ENCODE measurements at places on chromosomes 5 and 9.

- no peak for ATAC-seq
These were observed 25.9 kb downstream of the RUSC2 start for GRCh38 chr9:35515766-35516165.

- ATAC-seq: no peak
These were observed 129.6 kb upstream of the HMHB1 start for GRCh38 chr5:143682246-143682905.

DNA sequence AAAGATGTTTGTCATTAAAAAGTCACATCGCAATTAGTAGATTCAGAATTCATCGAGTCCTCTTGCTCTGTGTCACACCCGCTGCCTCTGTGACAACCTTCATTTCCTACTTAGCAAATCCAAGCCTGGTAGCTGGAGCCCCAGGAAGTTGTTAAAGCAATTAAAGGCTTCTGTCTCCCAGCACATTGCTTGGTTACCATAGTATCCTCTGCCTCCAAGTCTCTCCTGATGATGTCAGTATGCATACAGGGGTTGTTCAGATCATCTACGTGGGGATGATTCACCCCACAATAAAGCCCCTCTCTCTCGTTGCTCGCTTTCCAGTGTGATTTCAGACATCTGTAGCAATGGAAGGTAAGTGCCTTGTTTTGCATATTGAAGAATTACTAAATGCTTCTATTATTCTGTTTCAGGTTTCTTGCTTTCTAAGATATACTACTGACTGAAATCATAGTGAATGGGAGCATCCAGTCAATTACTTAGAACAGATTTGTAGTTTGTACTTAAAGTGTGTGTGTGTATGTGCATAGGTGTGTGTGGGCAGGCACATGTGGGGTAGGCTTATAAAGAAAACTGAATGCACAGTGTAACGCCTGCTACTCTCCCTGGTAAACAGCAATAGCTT lies 52.9 kb downstream of the PAM start:
- ATAC-seq: no peak

GRCh38 chr5:140402258-140403074 lies 833 bp downstream of the ANKHD1 start:
- ATAC-seq: no peak

DNA sequence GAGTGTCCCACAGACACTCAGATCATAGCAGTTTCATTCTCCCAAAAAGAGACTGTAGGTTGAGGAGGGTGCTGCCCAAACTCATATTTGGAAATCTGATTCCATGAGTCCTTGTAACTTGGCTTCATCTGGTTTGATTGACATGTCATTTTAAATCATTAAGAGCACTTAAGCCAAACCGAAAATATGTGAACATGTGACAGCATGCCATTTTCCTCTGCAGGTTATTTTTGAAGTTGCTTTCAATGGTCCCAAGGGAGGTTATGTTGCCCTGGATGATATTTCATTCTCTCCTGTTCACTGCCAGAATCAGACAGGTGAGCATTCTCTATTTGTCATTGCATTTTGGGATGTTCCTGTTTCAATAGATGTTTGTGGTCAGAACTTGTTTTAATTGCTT lies 87.6 kb downstream of the MAMDC2 start:
- ATAC-seq: no peak

DNA sequence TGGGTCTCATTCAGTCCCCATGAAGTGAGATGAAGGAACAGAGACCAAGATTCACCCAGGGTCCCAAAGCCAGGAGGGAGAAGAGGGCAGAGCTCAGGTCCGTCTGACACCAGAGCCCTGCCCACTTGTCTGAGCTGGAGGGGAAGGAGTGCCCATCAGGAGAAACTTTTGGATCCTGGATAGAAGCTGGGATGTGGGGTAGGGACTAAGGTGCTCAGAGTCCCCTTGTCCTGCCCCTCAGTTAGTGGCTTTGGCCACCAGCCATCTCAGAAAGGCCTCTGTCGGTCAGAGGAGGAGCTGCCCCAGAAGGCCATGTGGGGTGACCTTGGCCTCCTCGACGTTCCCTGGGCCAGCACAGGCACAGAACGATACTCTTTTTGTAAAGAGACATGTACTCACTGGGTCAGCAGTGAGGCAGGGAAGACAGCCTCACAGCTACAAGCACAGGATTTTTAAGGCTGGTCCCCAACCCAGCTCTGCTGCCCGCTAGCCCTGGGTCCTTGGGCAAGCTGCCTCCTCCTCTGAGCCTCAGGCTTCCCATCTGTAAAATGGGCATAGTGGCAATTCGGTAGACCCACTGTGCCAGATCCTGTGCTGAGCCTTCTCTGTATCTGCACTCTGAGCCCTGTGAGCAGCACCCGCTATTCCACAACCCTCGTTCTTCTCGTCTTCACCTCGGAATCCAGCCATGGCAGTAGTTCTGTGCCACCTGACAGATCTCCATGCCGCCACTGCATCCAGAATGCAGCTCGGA lies 49.4 kb downstream of the C9orf50 start:
- no peak for ATAC-seq

GRCh38 chr9:14348373-14349145 lies 34.6 kb upstream of the NFIB start:
- ATAC-seq: no peak

- ATAC-seq: no peak
These were observed 64.4 kb upstream of the PCAT7 start for GRCh38 chr9:94490465-94490864.

- no peak for ATAC-seq
These were observed 35.2 kb downstream of the PIK3R1 start for GRCh38 chr5:68250661-68251298.

GRCh38 chr9:134535171-134535570 lies 106.4 kb upstream of the COL5A1 start:
- no peak for ATAC-seq

GRCh38 chr5:145666591-145666990 lies 168.6 kb downstream of the PRELID2 start:
- ATAC-seq: no peak

DNA sequence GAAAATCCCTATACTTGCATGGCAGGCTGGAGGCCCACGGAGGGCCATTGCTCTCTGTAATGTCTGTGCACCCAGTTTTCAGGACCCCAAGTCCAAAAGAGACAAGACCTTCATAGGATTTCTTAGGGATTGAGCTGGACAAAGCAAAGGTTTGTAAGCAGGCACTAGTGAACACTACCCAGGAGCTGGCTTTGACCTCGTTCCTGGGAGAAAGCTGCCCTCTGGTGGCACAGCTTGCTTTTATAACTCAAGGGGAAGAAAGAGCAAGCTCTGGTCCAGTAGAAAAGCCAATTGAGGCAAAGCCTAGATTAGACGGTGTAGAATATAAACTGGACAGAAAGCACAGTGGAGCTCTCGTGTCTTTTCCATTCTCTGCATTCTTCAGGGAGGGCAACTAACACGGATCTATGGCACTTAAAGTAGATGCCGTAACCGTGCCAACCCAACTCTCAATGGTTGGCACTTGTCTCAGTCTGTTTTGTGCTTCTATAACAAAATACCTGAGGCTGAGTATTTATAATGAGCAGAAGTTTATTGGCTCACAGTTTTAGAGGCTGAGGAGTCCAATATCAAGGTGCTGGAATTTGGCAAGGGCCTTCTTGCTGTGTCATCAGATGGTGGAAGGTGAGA lies 7.9 kb downstream of the GABRP start:
- ATAC-seq: no peak

GRCh38 chr9:101995231-101995630 lies 256.8 kb upstream of the GRIN3A start:
- ATAC-seq: no peak

GRCh38 chr5:152146566-152146965 lies 221.9 kb upstream of the GLRA1 start:
- no peak for ATAC-seq

- ATAC-seq: no peak
These were observed 87.4 kb downstream of the PTCD2 start for GRCh38 chr5:72407541-72407940.

DNA sequence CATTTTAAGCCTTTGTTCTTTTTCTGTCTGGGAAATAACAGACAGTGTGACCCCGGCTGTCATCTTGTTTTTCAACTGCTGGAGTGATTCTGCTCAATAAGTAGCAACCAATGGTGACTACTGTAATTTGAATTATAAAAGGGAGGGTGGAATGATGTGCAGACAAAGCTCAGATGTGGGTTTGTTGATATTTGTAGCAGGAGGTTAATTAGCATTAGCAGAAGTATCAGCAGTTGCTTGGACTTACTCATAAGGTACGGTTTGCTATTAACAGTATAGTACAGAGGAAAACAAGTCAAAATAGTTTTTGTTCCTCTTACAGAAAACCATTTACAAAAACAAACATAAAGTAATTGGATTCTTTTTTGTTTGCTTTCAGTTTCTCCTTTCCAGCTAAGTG lies 140.4 kb downstream of the TUSC1 start:
- ATAC-seq: no peak

DNA sequence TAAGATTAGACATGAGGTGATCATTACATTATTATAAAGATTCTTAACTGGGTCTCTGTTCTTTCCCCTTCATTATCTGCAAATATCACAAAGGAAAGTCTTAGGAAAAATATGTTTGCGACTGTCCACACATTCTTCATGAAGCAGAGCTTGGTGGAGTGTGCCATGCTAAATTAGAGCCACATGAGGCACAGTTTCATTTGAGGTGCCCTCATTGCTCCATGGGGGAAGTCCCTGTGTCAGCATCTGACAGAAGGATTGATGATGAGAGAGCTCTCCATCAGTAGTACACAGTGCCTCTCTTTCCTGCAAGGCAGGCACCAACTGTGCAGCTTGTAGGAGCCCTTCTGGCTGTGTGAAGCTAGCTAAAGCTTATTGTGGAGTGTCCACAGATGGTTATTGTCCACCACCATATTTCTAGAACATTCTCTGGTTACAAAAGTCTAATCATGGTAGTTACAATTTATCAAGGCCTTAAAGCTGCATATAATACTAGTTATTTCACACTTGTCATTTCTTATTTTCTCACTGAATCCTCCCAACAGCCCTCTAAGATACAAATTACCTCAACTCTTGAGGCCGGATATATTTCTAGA lies 63.9 kb downstream of the C9orf152 start:
- peak; percentile 55 for ATAC-seq

- ATAC-seq: no peak
These were observed 26.2 kb downstream of the GPR21 start for GRCh38 chr9:123059472-123060220.

DNA sequence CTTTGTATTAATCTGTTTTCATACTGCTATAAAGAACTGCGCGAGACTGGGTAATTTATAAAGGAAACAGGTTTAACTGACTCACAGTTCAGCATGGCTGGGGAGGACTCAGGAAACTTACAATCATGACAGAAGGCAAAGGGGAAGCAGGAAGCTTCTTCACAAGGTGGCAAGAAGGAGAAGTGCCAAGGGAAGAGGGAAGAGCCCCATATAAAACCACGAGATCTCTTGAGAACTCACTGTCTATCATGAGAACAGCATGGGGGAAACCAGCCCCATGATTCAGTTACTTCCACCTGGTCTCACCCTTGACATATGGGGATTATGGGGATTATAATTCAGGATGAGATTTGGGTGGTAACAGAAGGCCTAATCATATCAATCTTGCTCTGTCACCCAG lies 60.9 kb upstream of the CHD1 start:
- no peak for ATAC-seq

DNA sequence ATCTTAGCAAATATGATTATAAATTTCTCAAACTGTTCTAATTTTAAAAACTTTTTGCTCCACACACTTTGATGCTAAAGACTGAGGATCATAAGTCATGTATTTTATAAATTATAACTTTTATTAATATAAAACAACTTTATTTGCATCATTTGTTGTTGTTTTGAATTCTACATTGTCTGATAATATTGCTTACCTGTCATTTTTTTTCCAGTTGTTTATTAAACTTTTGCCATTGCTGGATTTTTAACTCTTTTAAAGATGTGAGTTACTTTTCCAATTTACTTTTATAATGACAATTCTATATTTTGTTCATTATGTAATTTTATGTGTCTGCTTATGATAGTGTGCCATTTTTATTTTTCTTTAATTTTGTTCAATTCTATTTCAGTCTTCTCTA lies 2071.2 kb upstream of the C9orf72 start:
- no peak for ATAC-seq

GRCh38 chr5:146039420-146039819 lies 66.0 kb downstream of the PLAC8L1 start:
- no peak for ATAC-seq

DNA sequence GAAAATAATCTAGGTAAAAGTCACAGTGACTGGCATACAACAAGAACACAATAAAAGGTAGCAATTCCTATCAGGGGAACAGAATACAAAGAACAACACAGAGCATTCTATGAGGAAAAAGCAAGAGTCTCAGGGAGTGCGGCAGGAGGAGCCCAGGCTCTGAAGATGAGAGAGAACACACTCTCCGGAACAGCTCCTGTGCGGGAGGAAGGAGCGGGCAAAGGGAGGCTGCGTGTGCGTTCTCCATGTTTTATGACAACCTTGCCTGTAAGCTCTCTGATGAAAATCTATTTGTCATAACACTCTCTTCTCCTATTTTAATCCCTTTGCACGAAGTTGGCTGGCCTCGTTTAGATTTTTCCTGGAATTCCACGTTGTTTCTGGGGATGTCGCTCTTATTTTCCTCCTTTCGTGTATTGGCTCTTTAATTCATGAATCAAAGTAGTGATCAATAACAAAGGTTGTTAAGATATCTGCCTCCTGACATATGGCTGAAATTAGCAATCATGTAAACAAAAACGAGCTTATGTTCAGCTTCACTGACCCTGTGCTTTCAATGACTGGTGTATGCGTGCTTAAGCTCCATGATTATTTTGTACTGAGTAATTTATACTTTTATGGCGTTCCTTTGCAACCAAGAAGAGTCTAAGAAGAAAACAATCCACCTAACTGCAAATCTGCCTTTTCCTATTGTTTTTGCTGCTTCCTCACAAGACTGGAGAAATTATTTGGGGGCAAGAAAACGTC lies 109.5 kb downstream of the MYO10 start:
- ATAC-seq: no peak

GRCh38 chr5:170747851-170748250 lies 35.7 kb upstream of the GABRP start:
- no peak for ATAC-seq

DNA sequence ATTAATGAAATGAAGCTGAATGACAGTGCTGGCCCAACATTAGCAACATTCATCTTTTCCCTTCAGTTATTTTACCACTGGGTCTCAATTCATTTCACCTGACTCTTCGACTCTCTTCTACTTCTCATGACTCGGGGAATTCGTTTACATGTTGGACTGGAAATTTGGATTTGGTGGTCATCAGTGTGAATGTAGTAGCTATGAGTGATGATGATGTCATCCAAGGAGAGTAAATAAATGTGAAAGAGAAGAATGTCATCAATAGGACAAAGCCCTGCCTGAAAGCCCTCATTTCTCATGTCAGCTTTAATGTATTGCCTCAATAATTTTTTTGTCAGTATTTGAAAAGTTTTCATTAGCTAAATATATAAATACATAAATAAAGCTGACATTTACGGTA lies 21.9 kb upstream of the CFAP95 start:
- ATAC-seq: no peak

Data from activated CD4-positive, CD25-positive, alpha-beta regulatory T cell treated with anti-CD3 and anti-CD28 coated beads, Interleukin-2, amount 50 U/mL, for 24 hours (primary cell).